AG04450 (cell line): ENCODE measurements at places on chromosomes 12 and 14. TPM values are rescaled to one million over a fixed set of nuclear protein-coding genes. Genes with fewer than 3 reads are reported as not detected.

DNA sequence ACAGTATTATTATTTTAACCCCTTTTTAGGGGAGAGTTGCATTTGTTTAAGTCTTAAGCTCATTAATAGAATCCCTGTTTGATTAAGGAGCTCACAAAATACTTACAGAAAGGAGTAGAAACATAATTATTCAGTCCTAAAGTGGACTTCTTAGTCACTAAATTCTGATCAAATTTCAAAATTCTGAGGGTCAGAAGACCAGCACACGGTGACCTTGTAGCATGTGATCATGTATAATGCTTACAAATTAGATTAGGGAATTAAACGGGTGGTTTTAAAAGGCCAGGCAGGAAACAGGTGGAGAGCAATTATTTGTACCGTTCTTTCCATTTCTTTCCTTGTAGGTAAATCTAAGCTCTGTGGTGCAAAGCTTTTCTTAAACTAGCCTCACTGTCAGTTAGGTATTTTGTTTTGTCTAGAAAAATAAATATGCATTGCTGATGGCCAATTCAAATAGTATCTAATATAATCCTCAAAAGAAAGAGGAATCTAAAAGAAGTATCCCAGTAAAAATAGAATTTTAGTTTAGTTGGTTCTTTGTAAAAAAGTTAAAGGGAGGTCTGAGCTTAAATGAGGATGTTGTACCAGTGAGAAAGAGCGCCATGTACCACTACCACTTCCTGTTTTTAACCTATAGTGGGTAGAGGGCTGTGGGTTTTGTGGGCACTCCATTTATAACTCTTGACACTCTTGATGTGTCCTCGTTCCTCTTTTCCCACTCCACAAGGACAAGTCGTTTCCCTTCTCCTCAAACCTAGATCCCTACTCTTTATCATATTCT lies 51.1 kb downstream of the SLC38A1 start:
- DNase-seq = no peak

Gene SIRT4
- 1.4 and 1.9 TPM in 2 replicates for polyA plus RNA-seq

DNA sequence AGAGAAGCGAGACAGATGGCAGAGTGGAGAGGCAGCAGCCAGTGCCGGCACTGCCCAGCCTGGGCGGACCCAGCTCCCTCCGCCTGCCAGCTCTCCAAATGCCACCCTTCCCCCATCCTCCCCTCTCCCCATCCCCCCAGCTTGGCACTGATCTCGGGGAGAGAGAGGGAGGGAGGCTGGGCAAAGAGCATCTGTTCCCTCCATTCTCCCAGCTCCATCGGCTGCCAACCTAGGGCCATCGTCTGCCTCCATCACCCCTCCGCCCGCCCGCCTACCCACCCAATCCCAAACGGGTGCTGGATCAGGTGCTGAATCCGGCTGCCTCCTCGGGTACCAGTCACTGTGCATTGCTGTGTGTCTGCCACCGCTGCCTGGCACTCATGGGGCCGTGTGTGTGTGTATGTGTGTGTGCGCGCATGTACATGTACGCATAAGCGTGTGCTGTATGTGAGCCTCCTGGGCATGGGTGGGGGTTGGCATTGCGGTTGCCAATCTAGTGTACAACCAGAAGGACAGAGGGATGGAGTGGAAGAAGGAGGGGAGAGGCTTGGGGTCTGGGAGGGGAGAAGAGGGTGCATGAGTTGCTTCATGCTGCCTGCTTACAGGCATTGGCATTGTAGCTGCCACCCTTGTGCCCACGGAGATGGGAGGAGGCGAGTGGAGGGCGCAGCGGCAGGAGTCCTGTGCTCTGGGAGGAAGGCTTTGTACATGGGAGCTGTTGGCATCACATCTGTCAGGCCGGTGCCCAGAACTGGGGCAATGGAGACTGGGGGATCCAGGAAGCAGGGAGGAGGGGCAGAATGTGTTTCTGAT lies 38.4 kb downstream of the ZFHX2 start:
- DNase-seq = no peak

GRCh38 chr14:55901291-55901690 lies 216.9 kb upstream of the PELI2 start:
- DNase-seq = no peak

- peak; percentile 7 for DNase-seq
Observed at GRCh38 chr14:70714055-70714550, 72.4 kb downstream of the TTC9 start.

Gene SIX4
- 17.7 and 21.8 TPM in 2 replicates for polyA plus RNA-seq

Gene IFNG-AS1
- not detected in 2 replicates for polyA plus RNA-seq

DNA sequence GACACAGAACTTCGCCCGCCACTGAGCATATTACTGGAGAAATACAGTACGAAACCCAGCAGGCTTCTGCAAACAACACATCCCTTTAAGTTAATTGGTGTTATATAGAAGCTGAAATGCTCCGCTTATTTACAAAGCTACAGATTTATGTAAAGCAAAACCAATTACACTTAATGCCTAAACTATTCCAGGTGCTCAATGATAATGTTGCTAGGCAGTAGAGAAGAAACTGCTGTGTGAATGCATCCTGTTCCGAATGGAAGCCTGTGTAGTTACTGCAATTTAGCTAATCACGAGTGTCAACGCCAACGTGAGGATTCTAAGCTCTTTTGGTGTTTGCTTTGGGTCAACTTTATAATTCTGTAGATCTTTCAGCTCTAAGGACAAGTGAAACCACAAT lies 89.8 kb downstream of the SLC15A5 start:
- DNase-seq = no peak

Gene TOMM20L
- polyA plus RNA-seq = not detected in 2 replicates

Gene NAB2
- polyA plus RNA-seq = 46.4 and 60.9 TPM in 2 replicates

DNA sequence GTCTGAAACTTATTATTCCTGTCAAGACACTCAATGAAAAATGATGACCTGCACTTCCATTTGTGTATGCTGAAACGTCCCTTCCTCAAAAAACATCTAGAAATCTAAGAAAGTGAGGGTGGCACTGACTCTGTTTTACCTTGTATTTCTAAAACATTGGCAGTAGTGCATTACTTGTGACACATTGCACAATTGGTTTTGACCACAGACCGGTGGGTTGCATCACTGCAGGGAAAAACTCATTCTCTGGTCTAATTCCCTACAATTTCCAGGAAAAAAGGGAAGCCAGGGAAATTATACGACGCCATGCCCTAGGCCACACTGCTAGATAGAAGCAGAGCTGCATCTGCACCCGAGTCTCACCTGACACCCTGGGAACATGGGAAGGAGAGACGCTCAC lies 156.7 kb downstream of the NTF3 start:
- DNase-seq = no peak

DNA sequence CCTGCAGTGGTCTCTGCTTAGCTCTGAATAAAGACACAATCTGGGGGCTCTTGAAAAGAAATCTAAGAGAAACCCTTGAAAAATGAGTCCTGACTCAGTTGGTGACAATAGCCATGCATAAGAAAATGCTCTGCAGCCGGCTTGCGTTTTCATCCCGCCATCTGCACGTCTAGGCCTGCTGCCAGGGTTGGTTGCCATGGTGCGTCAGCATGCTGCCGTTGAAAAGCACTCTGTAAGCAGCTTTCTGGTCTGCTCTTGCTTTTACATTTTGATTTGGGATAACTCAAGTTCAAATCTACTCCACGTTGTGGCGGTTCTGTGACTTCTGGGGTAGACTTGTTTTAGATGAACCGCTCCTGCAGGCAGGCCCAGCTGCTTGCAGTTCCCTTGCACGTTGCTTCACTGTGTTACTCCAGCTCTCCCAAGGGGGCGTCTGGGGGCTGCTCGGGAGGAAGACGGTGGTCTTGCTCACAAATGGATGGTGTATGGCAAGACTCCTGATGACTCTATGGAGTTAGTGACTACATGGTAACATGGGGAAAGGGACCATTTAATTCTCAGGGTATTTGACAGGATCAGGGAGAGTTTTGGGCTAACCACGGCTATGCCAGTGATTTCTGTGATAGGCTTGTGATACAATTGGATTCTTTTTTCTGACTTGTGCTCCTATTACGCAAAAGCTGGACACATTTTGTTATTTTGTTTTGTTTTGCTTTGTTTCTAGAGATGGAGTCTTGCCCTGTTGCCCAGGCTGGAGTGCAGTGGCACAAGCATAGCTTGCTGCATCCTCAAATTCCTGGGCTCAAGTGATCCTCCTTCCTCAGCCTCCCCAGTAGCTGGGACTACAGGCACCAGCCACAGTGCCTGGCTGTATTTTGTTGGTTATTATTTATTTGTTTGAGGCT lies 15.8 kb downstream of the WNT5B start:
- peak; percentile 55 for DNase-seq

Gene KRT83
- 0.04 TPM in 1 of 2 replicates, not detected in the other for polyA plus RNA-seq

Gene GNG2
- polyA plus RNA-seq = 59.3 and 83.9 TPM in 2 replicates

DNA sequence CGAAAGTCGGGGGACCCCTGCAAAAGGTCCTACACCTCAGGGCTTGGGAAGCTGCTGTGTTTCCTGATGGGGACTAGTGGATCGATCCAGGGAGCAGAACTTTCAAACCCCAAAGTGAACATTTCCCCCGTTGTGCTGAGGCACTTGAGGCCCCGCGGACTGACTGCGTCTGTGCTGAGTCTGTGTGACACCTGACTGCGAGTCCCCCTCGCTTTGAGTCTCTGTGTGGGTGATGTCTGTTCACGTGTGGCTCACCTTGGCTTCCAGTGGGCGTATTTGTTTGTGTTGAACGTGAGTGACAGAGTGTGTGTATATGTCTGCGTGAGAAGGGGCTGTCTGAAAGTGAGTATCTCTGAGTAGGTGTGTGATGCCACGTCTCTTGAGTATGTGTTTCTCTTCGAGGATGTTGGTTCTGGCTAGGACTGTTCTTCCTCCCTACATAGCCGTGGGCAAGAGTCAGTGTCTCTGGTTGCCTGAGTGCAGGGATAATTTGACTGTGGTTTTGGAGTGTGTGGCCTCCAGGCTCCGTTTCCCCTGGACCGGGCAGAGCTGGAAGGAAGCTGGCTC lies 1.3 kb downstream of the TEAD4 start:
- DNase-seq = no peak

DNA sequence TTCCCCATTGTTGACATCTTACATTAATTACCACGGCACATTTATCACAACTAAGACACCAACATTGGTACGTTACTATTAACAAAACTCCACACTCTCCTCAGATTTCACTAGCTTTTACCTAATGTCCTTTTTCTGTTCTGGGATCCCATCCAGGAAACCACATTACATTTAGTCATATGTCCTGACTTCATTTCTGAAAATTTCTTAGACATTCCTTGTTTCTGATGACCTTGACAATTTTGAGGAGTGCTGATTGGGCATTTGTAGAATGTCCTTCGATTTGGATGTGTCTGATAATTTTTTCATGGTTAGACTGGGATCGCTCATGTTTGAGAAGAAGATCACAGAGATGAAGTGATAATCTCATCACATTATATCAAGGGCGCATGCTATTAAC lies 34.6 kb upstream of the ACSM4 start:
- DNase-seq = no peak

GRCh38 chr12:30923057-30923456 lies 3.5 kb upstream of the TSPAN11 start:
- DNase-seq = no peak

DNA sequence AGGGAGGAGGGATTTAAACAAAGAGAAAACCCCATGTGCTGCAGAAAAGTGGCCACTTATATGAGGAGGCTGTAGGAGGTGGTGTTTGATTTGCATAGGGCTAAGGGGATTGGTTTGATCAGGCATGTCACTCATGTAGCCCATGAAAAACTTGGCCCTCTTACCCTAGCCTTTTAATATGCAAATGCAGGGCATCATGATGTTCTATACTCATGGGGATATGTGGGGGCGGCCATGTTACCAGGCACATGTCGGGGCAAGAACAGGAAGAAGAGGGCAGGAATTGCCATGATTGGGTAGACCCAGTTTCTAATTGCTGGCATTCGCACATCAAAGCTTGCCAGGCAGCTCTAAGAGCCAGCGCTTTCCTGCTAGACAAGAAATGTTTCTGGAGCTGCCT lies 28.8 kb downstream of the KLRK1 start:
- no peak for DNase-seq

Gene SELPLG
- polyA plus RNA-seq = 6.1 and 9.8 TPM in 2 replicates

DNA sequence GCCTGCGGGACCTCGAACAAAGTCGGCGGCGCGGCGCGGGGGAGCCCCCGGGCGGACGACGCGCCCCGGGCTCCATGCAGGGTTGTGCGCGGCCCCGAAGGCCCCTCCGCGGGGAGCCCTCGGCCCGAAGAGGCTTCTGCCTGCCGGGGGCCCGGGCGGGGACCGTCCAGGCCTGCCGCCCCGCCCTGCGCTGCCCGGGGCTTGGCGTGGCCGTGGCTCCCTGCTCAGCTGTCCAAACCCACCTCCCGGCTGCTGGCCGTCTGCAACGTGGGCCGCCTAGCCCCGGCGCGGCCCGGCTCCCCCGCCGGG lies 670 bp downstream of the DYRK2 start:
- DNase-seq = no peak

Gene LYZ
- polyA plus RNA-seq = not detected in 2 replicates

Gene SP1
- polyA plus RNA-seq = 44.6 and 45.9 TPM in 2 replicates

- no peak for DNase-seq
Observed at GRCh38 chr12:63995512-63995911, 151.0 kb downstream of the SRGAP1 start.

DNA sequence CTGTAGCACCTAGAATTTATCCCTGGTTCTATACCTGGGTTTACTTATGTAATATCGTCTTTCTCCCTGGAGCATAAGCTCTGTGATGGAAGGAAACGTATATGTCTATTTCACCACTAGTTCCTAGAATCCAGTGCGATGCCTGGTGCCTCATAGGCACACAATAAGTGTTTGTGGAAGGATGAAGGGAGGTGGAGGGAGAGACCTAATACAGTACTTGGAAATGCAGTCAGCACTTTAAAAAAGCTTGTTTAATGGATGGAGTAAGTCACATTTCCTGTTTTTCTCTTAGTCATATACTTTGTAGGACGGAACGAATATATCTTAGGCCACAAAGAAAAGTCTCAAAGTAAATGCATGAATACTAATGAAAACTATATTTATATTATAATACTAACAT lies 186.5 kb upstream of the HMGA2 start:
- no peak for DNase-seq
